ENCODE measurements at places on chromosomes 5 and 9.

DNA sequence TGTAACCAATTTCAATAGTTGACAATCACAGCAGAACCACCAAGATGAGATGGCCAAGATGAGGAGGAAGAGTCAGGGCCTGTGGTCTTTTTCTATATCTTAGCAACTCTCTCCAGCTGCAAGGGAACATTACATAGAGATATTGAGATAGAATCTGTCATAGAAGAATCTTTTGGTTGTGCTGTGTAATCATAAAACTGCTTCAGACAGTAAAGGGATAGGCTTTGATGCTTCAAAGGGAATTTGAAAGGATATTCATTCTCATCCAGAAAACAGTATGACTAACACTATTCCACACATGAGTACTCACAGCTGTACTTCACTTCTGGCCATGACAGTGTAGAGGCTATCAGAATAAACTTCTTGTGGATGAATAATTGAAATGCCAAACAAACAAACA is 145.9 kb downstream of the YIPF5 start:
- DNase-seq, result no peak

DNA sequence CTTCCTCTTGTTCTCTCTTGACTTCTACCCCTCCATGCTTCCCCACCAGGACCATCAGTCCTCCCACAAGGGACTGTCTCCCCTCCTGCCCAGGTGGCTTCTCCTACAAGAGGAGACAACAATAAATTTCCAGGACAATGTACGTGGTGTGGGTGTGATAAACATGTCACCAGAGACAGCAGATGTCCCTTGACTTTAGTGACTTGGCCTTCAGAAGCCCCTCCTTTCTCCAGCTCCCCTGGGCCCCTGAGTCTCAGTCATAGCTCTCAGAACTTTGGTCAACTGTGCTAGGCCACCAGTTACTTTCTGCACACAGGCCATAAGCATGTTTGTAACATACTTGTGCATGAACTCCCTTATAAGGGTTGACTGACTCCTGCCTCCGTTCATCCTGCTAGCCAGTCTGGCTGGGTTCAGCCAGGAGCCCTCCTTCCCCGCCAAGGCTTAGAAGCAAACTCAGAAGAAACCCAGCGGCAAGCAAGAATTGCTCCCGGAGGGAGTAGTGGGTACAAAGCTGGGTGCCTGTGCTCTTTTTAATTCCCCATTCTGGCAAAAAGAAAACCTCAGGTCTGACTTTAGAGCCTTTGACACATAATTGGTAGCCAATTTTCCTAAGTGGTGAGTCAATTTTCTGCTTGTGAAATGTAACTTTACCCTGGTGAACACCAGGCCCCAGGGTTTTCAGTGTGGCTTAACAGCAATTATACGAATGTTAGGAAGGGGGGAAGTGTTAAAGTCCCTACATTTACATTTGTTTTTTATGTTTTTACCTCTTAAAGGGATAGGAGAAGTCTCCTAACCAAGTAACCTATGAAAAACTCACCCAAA is 49.2 kb downstream of the EBF1 start:
- DNase-seq, result no peak

DNA sequence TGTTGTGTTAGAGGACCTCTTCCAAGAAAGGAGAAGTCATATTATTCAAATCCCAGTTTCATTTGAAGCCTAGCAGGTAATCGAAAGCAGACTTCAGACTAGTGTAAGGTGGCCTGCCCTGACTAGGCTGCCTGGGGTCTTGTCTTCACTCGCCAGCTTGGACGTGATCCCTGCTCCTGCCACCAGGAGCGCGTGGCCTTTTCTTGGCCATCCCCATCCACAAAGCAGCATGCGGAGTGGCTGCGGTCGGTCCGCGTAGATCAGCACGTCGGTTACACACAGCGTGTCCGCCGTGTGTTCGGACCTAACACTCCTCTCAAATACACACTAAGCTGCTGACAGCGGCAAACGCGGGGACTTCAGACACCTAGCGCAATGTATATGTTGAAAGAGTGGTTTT is 37.3 kb downstream of the CFAP77 start:
- DNase-seq, result no peak

- no peak for DNase-seq
These were observed 1.6 kb downstream of the SRFBP1 start for GRCh38 chr5:121963392-121963791.

GRCh38 chr9:13717322-13718054 is 438.0 kb upstream of the MPDZ start:
- no peak for DNase-seq

GRCh38 chr5:164433106-164433870 is 927.9 kb downstream of the MAT2B start:
- DNase-seq, result no peak

GRCh38 chr9:6450641-6451375 is 37.8 kb downstream of the UHRF2 start:
- no peak for DNase-seq

GRCh38 chr5:163379298-163380155 is 57.9 kb upstream of the CCNG1 start:
- no peak for DNase-seq

DNA sequence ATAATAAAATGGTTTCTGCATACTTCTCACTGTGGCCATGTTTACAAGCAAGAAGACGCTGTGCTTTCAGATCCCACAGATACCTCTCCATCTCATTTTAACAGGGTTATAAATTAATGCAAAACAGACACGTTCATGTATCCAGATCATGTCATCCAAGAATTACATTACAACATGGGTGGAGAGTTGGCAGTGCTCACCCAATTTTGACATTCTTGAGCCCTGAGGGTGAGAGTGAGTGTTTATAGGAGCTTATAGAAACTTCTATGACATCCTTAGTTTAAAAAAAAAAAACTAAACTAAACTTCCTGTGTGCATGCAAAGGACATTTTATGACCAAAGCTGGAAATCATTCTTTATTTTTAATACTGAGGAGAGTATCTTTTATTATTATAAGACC is 9.1 kb downstream of the PRKACG start:
- no peak for DNase-seq

Measured in NCI-H2171 treated with DMSO at 0.1 percent for 48 hours (cell line).